T-helper 1 cell (primary cell): ENCODE measurements at places on chromosomes 13 and 19.

GRCh38 chr19:53132141-53132991 is at the start of gene ZNF415:
ZNF415 (minus strand) TSS chr19:53132910; CDS start chr19:53122676, 10,234 bp downstream.
- no peak for DNase-seq

DNA sequence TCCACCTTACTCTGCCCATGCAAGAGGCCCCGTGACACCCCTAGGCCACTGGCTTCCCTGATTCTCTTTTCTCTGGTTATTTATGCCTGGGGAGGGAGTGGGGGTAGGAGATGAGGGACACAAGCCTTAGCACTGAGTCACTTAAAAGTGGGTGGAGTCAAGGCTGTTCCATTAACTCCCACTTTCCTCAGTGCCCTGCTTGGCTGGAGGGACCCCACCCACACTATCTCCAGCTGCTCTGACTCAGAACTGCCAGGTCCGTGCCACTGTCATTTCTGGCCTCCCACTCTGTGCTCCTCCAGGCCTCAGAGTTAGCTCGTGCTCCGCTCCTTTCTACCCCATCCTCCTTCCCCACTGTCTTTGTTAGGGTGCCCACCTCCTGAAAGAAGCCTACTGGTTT is 113.4 kb upstream of the UQCRFS1 start:
- no peak for DNase-seq

DNA sequence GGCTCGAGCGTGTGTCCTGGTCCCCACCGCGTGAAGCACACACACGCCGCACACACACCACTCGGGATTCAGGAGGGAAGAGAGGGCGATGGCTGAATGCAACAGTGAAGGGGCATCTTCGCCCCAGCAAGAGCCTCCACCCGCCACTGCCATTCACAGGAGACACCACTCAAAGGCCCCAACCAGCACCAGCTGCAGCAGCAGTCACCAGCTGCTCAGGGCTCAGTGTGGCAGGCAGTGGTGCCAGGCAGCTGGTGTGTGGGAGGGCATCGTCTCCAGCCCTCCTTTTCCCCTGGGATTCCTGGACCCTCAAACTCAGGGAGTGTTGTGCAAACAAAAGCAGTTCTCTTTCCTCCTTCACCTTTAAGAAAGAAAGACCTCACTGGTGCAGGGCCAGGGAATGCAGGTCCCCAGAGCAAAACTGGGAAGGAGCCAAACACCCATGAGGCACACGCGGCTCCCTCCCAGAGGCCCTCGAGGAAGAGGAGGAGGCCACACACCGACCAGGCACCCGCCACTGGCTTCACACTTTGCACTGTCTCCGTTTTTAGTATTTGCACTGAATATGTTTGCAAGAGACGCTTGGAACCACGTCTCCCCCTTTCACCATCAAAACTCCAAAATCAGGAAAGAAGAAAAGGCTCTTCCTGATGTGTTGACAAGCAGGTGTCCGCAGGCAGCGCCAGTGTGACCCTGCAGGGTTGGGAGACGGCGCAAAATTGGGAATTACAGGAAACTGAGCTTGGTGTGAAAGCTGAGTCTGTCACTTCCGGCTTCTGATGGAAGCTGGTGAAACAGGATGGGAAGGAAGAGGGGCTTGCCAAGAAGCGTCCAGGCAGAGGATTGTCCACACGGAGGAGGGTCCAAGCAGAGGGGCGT is 26.4 kb upstream of the F7 start:
- DNase-seq = no peak

GRCh38 chr13:37385956-37386670 is 212.5 kb downstream of the POSTN start:
- DNase-seq = no peak

DNA sequence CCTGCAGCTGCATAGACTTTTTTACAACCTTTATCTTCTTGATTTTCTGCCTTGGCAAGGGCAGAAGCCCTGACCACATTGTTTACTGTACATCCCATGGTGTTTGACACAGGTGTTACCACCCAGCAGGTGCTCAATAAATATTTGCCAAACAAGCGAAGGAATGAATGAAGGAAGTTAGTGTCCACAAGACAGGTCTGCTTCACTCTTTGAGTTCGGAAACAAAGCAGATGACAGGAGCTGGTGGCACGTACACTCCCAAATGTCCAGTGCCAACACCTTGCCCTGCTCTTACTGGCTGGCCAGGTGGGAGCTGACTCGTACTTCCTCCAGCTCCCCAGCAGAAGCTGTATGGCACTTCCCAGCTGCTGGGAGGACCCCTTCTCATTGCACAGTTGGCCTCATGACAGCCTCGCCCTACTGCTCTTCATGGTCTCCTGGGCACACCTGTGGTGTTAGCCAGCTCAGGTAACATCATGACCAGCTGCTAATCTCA is 22.0 kb upstream of the MUC16 start:
- DNase-seq = no peak
